ENCODE measurements at places on chromosomes 2 and 18.

DNA sequence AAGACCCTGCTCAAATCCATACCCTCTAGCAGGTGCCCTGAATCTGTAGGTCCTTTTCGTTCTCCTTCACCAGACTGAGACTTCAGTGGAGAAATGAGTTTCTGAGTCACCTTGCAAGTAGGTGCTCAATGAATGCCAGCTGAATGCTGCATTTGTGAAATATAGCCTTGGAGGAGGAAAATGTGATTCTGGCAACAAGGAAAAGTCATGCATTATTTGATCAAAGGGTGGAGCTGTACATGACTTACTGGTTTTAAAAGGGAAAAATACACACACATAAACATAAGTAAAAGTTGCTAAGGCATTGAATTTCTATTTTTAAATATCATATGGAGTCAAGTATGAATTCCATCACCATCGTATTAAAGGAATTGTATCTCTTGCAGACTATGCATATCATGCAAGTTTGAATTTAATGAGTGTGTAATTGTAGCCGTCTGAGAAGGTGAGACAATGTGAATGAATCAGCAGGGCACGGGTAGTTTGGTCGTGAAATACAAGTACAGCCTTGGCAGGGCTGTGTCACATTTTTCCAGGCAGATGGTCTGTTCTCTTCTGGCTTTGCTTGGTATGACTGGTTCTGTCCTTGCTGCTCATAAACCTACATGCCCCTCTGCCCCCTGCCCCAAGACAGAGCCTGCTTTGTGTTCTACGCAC lies 160.8 kb downstream of the COL6A3 start:
- DNase-seq = no peak

DNA sequence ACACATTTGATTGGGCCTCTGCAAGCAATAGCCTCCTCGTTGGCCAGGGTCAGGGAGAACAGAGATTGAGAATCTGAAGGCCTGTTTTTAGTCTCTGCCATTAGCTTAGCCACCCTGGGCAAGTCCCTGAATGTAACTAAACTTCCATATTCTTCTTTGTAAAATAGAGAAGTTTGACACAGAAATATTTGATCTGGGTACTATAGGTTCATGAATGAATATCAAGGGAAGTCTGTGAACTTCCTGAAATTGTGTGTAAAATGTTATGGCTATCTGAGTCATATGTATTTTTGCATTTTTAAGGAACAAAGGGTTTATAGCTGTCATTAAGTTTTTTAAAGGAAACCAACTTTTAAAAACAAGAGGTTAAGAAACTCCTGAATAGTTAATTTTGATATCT lies 23.2 kb downstream of the RND3 start:
- no peak for DNase-seq

DNA sequence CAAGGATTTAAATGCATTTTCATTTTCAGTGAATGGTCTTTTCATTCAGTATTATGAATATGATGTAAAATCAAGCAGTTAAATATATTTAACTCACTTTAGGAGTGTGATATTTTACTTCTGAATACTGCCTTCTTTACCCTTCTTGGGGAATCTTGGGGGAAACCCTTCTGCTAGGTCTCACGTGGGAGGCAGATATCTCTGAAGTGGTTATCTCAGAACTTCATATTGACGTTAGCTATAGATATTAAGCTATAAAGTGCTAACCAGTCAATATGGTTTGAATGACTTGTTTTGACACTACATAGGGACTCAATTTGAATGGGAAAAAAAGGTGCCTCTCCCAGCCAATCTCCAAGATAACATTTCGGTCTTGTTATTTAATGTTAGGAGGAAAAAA lies 9.8 kb downstream of the REL start:
- no peak for DNase-seq

DNA sequence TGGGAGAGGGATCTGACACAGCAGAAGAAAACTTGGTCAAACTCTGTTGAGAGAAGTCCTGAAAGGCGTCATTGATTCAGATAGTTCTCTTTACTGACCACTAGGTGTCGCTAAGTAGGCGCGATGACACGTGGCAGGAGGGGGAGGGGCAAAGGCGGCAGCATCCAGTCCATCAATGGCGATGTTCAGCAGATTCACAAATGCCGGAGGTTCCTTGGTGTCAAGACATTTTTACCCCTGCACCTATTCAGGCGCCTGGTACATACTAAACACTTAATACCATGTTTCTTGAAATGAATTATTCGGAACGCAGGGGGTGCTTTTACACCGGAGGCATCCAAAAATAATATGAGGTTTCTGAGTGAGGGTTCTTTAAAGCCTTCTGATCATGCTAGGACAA lies 3.0 kb upstream of the PLEK start:
- peak; percentile 49 for DNase-seq

DNA sequence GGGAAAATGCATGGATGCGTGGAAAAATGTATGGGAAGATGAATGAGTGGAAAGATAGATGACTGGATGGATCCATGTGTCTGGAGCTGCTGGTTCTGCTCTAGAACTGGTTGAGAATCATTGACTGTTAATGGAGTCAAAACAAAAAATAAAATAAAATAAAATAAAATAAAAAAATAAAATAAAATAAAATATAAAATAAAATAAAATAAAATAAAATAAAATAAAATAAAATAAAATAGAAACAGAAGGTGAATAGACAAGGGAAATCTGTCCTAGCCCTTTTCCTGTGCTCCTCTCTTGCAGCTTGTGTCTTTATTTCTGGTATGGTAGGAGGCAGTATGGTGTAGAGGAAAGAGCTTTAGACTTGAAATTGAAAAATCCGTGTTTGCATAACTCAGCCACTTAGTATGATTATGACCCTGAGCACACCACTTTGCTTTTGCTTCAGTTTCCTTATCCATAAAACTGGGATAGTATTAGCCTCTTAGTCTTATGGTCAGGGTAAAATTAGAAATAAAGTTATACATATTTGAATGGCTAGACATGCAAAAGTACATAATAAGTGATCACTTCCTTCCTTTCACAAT lies 51.0 kb downstream of the PSD4 start:
- no peak for DNase-seq

- DNase-seq = no peak
Observed at GRCh38 chr2:119860924-119861323, 101.2 kb downstream of the PTPN4 start.

GRCh38 chr2:149544692-149545091 lies 42.9 kb downstream of the MMADHC start:
- no peak for DNase-seq

DNA sequence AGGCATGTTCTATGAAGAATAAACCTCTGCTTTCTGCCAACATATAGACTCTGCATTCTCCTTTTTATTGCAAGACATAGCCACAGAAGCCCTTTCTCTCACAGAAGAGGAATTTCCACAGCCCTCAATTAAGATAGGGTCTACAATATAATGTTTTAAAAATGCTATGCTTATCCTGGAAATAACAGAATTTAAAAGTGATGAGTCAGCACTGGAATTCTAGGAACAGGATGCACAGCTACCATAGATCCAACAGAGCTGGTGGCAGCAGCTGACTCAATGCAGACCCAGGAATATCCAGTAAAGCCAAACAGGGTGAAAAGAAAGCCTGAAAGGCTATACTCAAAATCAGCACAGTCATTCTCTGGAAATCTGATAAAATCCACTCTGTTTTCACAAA lies 866.9 kb downstream of the TRIB2 start:
- DNase-seq = no peak

GRCh38 chr2:168174756-168175155 lies 72.6 kb downstream of the STK39 start:
- DNase-seq = no peak

- no peak for DNase-seq
Observed at GRCh38 chr2:61356958-61357350, 113.9 kb downstream of the USP34 start.

GRCh38 chr2:106572541-106573450 lies 85.6 kb downstream of the CD8B2 start:
- no peak for DNase-seq

DNA sequence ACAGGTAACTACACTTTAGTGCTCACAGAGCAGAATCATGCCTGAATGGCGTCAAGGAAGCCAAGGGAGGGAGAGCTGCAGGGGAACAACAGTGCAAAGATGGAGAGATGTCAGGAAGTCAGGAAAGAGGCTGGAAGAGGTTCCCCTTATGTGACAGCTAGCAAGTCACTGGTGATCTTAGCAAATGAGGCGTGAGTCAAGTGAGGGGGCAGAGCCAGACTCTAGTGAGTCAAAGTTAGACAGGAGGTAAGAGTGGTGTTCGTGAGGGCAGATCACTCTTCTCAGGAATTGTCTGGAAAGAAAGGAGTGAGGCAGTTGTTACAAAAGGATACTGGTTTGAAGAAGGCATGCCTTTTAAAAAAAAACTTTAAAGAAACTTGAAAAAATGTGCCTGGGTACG lies 87.1 kb downstream of the MEP1B start:
- no peak for DNase-seq

DNA sequence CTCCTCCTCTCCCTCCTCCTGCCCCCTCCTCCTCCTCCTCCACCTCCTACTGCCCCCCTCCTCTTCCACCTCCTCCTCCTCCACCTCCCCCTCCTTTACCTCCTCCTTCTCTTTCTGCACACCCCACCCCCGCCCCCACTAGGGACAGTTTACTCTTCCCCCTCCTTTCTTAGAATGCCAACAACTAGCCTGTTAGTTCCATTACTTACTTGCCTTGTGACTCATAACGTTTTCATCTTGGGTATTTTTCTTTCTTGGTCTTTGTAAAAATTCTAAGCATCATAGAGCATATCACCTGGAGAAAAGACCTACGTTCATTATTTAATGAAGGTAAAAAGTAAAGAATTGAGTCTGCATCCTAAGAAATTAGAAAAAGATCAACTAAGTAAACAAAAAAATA lies 165.3 kb downstream of the NEDD4L start:
- no peak for DNase-seq

DNA sequence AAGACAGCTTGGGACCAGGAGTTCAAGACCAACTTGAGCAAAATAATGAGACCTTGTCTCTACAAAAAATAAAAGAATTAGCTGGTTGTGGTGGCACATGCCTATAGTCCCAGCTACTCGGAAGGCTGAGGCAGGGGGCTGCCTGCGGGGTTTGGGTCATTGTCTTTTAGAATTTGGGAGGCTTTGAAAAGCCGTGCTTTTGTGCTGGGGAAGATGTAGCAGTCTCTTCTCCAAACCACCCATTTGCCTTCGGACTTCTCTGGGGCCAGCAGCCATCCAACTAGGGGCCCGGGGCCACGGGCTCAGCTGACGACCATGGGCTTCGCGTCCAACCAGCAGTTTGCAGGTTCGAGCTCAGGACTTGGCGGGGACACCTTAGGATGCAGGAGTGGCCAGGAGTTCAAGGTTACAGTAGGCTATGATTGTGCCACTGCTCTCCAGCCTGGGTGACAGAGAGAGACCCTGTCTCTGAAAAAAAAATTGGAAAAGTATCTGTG lies 6.3 kb downstream of the PJVK start:
- DNase-seq = no peak

DNA sequence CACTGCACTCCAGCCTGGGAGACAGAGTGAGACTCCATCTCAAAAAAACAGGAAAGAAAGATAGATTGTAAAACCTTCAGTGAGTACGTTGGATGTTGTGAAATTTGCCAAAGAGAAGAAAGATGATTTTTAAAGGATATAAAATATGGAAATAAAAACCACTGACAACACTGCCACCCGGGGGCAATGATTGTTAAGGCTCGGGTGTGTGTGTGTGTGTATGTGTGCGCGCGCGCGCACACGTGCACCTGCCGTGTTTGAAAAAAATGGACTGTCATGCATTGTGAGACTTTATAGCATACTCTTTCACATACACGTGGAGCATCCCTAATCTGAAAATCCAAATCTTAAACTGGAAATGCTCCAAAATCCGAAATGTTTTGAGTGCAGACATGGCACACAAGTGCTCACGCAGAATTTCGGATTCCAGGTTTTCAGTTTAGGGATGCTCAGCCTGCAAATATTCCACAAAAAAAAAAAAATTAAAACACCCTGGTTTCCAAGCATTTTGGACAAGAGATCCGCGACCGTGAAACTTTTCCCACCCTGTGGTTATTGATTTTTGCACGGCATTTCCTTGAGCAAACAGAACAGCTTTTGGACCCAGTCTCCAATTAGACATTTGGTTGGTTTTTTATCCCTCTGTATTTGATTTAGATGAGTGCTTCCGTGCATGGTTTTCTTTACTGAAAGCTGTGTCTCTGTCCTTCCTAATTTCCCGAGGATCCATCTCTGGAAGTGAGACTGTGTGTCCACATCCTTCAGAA lies 269.2 kb downstream of the AGAP1 start:
- no peak for DNase-seq
